ENCODE measurements at places on chromosomes 5 and 9. TPM values are rescaled to one million over a fixed set of nuclear protein-coding genes. Genes with fewer than 3 reads are reported as not detected.

DNA sequence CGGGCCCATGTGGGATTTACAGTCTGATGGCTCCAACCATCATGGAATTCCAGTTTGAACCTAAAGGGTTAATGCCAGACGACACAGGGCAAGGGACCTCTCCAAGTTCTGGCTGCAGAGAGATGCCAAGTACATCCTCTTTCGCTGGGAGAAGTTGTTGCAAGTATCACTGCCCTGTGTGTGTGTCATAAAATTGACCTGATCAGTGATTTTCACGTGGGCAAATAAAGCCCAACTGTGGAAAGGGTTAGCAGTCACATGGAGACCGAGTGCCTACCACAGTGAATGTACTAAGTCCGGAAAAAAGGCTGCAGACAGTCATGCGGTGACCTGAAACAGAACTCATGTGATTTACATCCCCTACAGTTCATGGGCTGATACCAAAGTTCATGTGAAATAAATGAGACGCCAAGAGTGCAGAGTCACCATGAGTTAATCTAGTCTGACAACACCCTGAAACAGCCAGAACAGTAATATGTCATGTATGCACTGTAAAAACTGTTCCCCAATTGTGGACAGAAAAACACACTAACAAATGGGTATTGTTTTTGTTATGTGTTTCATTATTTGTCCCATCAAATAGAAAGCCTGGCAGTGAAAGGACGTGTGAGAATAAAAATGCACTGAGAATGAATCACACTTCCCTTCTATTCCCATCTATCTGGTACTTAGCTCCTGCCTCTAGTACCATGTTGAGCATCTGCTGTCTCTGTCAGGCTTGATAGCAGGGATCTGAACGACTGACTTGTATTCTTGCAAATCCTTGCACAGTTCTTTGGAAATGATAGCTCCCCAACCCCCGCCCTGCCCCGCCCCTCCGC lies 115.7 kb downstream of the SUSD1 start:
- no peak for DNase-seq

The SLC36A2 gene
- not detected for total RNA-seq

- no peak for DNase-seq
These were observed 246.0 kb downstream of the CWC27 start for GRCh38 chr5:65014769-65015168.

The SPATA31E1 gene
- total RNA-seq = not detected

The FOXD4L4 gene
- 0.10 TPM for total RNA-seq

The WDR31 gene
- 1.9 TPM for total RNA-seq

- no peak for DNase-seq
These were observed 54.9 kb upstream of the GRAMD2B start for GRCh38 chr5:126368239-126368812.

The PCDHA11 gene
- not detected for total RNA-seq

GRCh38 chr5:177390363-177391300 lies 6.4 kb downstream of the SLC34A1 start:
- DNase-seq = peak; percentile 80

GRCh38 chr5:127567026-127567768 lies 49.8 kb downstream of the PRRC1 start:
- no peak for DNase-seq

The ANXA2R gene
- 0.88 TPM for total RNA-seq

The SMIM33 gene
- 0.39 TPM for total RNA-seq

- DNase-seq = no peak
These were observed 1180.4 kb downstream of the CDH9 start for GRCh38 chr5:25858019-25858418.

GRCh38 chr5:14415024-14415697 lies 166.4 kb upstream of the OTULINL start:
- no peak for DNase-seq

The EHMT1 gene
- total RNA-seq = 98.1 TPM

GRCh38 chr5:159878988-159879471 lies 37.3 kb upstream of the ADRA1B start:
- DNase-seq = no peak

GRCh38 chr5:32044939-32045338 lies 129.2 kb downstream of the GOLPH3 start:
- DNase-seq = no peak

GRCh38 chr9:123927625-123928532 lies 2.0 kb downstream of the DENND1A start:
- no peak for DNase-seq

The RASGEF1C gene
- not detected for total RNA-seq

DNA sequence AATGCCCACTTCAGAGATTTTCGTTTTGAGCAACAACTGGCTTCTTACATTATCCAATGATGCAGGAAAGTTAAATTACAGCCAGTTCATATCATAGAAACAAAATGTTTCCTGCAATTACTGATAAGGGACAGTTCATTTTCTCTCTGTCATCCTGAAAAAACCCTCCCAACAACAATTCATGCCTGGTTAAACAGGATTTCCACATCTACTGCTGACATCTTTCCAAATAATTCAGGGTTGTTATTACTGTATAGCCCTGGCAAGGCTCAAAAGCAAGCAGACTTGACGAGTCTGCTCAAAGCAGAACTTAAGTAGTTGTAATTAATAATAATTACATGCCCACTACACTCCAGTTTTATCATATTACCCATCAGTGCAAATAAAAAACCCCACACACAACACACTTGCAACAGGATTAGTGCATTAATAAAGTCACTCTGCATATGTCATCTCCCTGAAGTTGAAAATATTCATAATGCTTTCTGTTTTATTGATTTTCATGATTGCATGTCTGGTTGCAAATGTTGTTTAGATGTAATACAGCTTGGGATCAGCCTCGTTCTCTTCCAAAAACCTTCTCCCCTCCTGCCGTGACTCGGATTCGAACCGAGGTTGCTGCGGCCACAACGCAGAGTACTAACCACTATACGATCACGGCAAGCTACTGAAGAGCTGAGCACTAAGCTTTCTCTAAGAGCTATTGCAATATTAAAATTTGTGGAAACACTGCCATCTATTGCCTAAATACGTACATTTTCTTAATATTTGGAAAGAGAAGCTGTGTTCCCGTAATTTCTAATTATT lies 119.6 kb upstream of the NFIB start:
- no peak for DNase-seq

DNA sequence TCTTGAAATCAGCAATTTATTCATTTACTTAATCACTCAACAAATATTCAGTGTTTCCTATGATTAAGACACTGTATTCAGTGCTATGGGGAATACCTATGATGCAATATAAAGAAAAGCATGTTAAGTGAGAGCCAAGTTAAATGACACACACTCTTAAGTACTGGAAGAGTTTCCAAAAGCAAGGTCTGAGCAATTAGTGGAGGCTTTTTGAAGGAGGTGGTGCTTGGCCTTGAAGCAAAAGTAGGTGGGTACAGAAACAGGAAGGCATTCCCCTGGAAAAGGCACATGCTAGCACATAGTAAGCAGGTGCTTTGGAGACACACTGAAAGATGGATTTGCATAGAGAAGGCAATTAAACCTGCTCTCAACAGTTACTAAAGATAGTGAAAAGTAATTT lies 4.0 kb downstream of the TSLP start:
- DNase-seq = no peak

GRCh38 chr5:177450667-177451424 lies 4.2 kb downstream of the PRR7 start:
- no peak for DNase-seq

DNA sequence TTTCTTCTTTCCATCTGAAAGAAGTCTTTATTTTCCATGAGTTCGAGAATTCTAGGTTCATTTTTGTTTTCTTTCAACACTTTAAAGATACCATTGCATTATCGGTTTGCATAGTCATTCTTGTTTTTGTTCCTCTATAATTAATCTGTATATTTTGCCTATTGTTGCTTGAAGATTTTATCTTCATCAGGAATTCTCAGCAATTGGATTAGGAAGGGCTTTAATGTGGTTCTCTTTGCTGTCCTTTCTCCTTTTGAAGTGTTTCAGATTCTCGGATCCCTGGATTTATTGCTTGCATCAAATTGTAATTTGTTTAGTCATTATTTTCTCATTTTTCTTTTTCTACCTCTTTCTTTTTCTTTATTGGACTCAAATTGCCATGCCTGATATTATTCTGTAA lies 609.8 kb downstream of the TLR4 start:
- DNase-seq = no peak

DNA sequence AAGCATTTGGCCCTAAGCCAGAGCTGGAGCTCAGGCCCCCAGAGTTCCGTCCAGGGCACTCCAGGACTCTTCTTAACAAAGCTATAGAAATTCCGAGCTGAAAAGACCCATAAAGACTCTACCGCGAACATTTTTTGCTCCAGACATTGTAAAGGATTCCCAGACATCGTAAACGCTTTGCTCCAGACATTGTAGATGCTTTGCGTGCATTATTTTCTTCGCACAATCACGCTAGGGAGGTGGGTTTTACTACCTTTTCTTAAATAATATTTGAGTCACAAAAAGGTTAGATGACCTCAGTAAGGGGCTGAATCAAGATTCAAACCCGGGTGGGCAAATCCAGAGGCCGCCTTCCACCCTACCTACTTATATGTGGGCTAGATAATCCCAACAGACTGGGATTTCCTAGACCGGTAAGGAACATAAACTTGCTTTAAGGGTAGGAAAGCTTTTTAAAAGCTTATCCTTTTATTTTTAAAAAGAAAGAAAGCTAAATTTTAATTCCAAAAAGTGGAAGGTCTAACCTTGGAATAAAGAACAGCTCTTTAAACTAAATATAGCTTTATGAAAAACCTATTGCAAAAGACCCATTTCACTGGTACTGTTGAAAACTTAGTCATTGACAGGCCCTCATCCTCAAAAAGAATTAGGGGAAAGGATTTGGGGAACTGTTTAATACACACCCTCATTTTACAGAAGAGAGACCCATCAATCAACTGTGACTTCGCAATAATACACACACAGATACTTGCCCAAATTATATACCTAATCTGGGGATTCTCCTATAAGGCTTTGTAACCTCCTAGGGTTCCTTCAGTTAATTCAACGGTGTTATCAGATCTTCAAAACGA lies 822 bp upstream of the TNIP1 start:
- no peak for DNase-seq

- no peak for DNase-seq
These were observed 391.1 kb upstream of the GRAMD2B start for GRCh38 chr5:126031989-126032716.

The ASPN gene
- total RNA-seq = not detected

DNA sequence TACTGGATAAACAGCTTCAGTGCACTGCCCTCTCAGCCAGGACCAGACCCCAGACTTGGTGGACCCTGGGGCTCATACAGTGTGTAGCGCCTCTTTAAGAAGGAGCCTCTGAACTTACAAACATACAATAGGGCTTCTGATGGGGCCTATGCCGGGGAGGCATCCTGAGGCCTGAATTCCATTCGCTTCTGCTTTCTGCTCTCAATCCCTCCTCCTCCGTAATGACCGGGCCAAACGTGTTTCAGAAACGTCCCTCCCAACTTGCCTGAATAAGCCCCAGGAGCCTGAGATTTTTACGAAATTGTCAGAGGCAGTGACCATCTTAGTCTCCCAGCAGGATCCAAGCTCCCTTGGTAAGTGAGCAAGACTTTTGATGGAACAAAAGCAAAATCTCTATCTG lies 128.1 kb upstream of the BOD1 start:
- DNase-seq = no peak

The SLC4A9 gene
- total RNA-seq = not detected

All from activated T-helper 1 cell treated with anti-CD3 and anti-CD28 coated beads, Interleukin-12 subunit alpha, Interleukin-12 subunit beta, Interleukin-2, Interleukin-4 antibody, amounts not matched to agents 30 ng/mL and 10 ng/mL and 1 ng/mL, durations not matched to agents 14 hours and 24 hours and 36 hours (primary cell).